K562 (cell line): ENCODE measurements at places on chromosomes 4 and X.
A peak's percentile ranks its signal among the peaks of the same experiment; 100 is the strongest.

DNA sequence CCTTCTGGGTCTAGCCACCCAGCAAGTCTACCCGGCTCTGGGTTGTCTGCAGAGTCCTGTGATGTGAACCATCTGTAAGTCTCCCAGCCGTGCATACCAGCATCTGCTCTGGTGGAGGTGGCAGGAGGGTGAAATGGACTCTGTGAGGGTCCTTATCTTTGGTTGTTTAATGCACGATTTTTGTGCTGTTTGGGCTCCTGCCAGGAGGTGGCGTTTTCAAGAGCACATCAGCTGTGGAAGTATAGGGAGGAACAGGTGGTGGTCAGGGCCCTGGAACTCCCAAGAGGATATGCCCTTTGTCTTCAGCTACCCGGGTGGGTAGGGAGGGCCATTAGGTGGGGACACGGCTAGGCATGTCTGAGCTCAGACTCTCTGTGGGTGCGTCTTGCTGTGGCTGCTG, 66.5 kb upstream of the ZFP42 start:
- no peak for DNase-seq

- DNase-seq: peak; percentile 23
Measured at GRCh38 chr4:89026542-89026941, 30.4 kb downstream of the FAM13A start.

DNA sequence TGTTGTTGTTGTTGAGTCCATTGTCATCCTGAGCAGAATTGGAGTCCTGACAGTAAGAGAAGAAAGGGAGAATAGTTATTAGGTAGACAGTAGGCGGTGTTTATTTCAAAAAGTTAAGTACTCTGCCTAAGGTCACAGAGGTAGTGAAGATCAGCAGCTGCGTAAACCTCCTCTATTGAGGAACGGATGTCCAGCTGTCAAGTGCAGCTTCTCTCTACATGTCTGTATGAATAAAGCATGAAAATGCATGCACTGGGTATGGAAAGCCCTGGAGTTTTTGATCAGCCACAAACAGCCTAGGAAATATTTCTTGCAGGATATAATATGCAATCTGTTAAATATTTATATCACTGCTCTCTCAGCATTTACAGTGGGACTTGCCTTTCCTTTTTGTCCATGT, 109.4 kb upstream of the CBLL2 start:
- no peak for DNase-seq

GRCh38 chr4:10120943-10121567, 4.5 kb upstream of the WDR1 start:
- DNase-seq: no peak

DNA sequence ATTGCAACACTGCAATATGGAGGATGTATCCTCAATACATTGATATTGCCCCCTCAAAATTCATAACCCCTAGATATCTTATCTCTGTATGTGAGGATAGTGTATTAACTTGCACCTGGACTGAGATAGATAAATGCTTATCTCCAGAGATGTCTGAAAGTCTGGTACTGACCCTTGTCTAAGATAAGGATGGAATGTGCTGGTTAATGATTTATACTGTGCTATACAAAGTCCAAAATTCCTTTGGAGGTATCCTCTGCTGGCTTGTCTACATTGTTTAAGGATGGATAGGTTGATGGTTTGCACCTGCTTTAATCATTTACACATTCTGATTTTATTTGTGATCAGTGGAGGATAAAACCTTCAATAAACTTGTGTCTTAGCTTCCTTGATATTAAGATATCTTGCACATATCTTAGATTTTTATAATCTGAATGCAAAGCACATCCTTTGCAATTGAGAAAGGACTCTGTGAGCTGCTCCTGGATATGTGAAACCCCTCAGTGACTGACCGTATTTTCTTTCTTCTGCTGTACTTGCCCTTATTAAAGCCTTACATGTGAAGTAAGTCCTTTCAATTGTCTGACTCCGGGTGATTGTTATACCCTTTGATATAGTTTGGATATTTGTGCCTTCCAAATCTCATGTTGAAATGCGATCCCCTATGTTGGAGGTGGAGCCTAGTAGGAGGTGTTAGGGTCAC, 430.3 kb upstream of the MAOA start:
- DNase-seq: no peak

- no peak for DNase-seq
Measured at GRCh38 chr4:159483782-159484741, 381.2 kb downstream of the RAPGEF2 start.

GRCh38 chr4:49217492-49217891, 231.4 kb downstream of the CWH43 start:
- peak; percentile 9 for DNase-seq

GRCh38 chr4:119244344-119244743, 31.8 kb downstream of the USP53 start:
- no peak for DNase-seq

GRCh38 chr4:57168982-57169381, 58.8 kb upstream of the IGFBP7 start:
- DNase-seq: no peak

DNA sequence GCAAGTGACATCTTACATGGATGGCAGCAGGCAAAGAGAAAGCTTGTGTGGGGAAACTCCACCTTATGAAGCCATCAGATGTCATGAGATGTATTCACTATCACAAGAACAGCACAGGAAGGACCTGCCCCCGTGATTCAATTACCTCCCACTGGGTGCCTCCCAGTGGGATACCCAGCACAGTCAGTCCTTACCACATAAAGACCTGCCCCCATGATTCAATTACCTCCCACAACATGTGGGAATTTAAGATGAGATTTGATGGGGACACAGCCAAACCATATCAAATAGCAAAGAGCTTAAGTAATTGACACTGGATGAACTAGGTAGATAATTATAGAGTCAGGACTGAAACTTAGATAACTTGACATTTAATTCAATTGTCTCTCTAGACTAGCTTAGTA, 85.6 kb downstream of the SLIT2 start:
- DNase-seq: no peak

GRCh38 chr4:76430519-76431388, 4.3 kb upstream of the SHROOM3 start:
- DNase-seq: no peak

- no peak for DNase-seq
Measured at GRCh38 chrX:143296521-143296920, 220.8 kb downstream of the SPANXN3 start.

- no peak for DNase-seq
Measured at GRCh38 chrX:116417968-116418367, 18.4 kb upstream of the SLC6A14 start.

GRCh38 chrX:41472231-41472815, 25.2 kb downstream of the NYX start:
- no peak for DNase-seq

GRCh38 chrX:99857455-99857854, 552.6 kb downstream of the PCDH19 start:
- no peak for DNase-seq

- no peak for DNase-seq
Measured at GRCh38 chrX:45667666-45668065, 467.0 kb upstream of the DIPK2B start.

DNA sequence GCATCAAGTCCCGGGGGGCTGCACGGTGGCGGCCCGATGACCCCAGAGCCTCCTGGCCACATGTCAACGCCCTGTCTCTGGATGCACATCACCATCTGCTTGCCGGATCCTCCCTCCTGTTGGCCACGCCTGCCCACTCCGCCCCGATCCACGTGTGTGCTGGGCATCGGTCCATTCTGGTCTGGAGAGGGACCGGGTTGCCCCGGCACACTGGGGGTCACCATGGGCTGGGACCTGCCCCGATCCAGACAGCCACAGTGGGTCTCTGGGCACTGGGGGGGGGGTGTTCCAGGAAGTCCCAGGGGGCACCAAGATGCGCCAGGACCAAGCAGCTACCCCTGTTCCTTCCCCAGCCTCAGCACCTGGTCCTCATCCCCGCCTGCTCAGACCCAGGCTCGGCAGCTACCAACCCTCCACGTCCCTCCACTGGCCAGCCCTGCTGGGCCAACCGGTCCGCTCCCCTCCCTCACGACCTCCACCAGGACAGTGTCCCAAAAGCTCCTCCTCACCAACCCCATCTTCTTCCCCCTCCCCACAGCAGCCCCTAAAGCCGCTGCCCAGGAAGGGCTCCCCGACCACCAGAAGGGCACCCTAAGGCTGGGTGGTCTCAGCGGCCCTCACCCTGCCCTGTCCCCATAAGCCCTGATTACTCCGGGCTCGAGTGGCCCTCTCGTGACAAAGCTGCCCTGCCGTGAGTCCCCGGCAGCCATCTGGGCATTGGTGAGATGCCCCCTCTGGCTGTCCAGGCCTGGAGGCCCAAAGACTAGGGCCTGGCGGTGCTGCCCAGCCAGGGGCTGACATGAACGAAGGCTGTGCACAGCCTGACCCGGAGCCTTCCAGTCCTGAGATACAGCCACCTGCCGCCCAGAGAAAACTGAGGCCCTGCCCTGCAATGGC, 4.6 kb downstream of the CTBP1 start:
- peak; percentile 9 for DNase-seq

- DNase-seq: peak; percentile 7
Measured at GRCh38 chr4:79574741-79575451, 166.9 kb upstream of the GK2 start.

- DNase-seq: no peak
Measured at GRCh38 chr4:130812117-130812765, 1716.3 kb downstream of the C4orf33 start.

GRCh38 chrX:40628506-40628905, 5.3 kb downstream of the MPC1L start:
- DNase-seq: no peak

DNA sequence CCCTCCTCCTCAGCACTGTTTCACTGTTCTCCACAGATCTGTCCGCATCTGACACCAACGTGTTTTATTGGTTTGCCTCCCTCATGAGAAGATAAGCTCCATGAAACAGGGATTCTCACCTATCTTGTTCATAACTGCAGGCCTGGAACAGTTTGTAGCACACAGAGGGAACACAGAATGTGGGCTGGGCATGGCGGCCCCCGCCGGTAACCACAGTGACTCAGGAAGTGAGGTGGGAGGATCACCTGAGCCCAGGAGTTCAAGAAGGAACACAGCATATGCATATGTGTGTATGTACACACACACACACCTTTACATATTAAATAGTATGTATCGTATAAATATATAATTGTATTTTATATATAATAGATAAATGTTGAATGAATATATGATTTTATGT, 168.6 kb downstream of the AFAP1 start:
- DNase-seq: no peak

- DNase-seq: no peak
Measured at GRCh38 chr4:85611661-85612060, 136.7 kb downstream of the ARHGAP24 start.

GRCh38 chrX:8890794-8891193, 89.6 kb upstream of the FAM9A start:
- no peak for DNase-seq

DNA sequence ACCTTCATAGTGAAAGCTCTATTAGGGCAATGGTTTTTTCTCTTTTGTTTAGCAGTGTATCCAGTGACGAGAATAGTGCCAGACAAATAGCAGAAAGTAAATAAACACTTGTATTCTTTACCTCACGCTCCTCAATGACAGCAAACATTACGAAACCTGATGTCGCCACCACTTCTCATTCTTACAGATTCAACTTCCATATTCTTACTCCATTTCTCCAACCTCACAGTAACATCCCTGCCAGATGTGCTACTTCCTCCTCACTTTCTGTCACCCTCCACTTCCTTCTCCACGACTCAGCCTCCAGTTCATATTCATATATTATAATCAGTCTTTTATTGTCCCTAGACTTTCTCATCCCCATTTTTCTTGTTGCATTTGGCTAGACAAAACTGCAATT, 1956.2 kb upstream of the AGA start:
- DNase-seq: no peak

GRCh38 chrX:97057349-97057909, 173.7 kb downstream of the RPA4 start:
- no peak for DNase-seq

DNA sequence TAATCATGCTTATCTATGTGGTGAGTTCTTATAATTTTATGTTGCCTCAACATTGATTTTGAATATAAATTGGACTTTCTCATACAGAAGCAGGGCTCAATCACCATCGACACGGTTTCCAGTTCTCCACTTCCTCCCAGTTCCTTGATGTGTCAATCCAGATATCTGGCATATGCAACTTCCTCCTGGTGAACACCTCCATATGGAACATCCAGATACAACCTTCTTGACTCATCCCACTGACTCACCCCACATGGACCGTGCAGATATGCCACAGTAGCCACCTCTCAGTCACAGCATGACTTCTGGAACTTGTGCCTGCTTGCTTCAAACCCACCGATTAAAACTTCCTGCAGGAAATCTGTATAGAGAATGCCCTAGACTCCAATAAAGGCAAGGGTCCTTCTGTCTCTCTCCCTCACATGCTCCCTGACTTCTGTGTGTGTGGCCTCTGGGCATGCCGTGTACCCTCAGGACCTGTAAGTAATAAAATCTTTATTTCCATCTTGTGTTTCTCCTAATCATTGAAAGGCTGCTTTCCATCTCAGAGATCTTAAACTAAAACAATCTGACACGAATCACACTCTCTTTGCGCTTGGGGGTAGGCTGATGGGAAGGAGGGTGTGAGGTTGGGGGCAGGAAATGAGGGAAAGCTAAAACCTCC, 67.0 kb downstream of the HTRA3 start:
- peak; percentile 61 for DNase-seq

GRCh38 chr4:169099771-169100180, 89.7 kb upstream of the CBR4 start:
- no peak for DNase-seq

GRCh38 chr4:145276050-145276449, 95.7 kb upstream of the OTUD4 start:
- DNase-seq: no peak

- no peak for DNase-seq
Measured at GRCh38 chr4:139624441-139625092, 41.1 kb upstream of the MGST2 start.

- DNase-seq: no peak
Measured at GRCh38 chr4:10081218-10081606, 35.4 kb downstream of the WDR1 start.

GRCh38 chr4:146381263-146381872, 140.4 kb downstream of the SLC10A7 start:
- no peak for DNase-seq

DNA sequence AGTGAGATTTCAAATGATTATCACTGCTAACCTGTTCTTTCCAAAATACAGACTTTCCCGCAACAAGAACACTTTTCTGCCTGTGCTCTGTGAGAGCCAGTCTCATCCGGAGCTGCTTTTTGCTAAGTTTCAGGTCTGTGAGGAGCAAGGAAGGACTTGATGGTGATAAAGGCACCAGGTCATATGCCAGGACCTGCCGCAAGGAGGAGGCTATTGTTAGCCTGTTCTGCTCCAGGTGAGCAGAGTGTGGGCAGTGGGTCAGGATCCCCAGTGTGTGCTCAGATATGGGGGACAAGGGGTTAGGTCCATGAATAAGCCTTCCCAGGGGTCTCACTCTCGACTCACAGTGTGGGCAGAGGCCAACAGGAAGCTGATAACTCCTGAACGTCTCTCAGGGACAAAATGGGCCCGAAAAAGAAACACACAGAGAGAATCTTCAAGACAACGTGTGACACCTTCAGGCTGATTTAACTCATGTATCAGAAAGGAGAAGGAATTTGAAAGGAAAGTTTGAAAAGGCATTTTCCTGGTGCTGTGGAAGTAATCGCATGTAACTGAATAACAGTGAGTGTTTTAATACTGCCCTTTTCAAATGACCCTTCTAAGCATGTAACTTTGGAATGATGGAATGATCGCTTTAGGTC, 57.7 kb upstream of the PDLIM3 start:
- DNase-seq: no peak
